ENCODE measurements at places on chromosomes 16 and 17.
A peak's percentile ranks its signal among the peaks of the same experiment; 100 is the strongest.

- no peak for DNase-seq
Measured at GRCh38 chr16:88570691-88571092, 489 bp downstream of the ZC3H18 start.

GRCh38 chr16:50887500-50888298 lies 145.8 kb downstream of the CYLD start:
- DNase-seq, result no peak

DNA sequence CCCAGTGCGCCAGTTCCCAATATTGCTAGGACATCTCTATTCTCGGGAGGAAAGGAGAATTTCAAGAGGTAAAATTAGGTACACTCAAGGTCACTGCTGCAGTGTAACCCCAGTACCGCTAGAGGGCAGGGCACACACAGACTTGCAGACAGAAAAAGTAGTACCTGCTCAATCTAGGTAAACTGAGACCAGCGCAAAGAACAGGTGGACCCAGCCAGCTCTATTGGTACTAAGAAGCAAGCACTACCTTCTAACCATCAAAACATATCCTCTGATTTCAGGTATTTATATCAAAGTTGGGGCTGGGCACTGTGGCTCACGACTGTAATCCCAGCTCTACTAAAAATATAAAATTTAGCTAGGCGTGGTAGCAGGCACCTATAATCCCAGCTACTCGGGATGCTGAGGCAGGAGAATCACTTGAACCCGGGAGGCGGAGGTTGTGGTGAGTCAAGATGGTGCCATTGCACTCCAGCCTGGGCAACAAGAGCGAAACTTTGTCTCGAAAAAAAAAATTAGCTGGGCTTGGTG lies 3.6 kb upstream of the WDR81 start:
- peak; percentile 75 for DNase-seq

DNA sequence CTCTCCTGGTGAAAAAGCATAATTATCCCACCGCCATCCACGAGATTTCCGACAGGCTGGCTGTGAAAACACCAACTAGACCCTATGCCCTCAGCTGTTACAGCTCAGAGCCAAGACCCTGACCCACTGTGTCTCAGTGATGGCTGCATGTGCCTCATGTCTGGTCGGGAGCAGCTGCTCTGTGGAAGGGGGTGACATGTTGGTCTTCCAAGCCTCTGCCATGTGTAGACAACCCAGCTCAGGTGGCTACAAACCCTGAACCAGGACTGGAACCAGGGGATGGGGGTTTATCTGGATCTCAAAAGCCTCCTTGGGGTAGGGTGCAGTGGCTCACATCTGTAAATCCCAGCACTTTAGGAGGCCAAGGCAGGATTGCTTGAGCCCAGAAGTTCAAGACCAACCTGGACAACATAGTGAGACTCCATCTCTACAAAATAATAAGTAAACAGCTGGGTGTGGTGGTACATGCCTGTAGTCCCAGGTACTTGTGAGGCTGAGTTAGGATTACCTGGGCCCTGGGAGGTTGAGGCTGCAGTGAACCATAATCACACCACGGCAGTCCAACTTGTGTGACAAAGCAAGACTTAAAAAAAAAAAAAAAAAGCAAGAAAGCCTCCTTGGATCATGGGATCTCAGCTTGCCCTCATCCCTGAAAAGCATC lies 220.3 kb downstream of the CPPED1 start:
- no peak for DNase-seq

DNA sequence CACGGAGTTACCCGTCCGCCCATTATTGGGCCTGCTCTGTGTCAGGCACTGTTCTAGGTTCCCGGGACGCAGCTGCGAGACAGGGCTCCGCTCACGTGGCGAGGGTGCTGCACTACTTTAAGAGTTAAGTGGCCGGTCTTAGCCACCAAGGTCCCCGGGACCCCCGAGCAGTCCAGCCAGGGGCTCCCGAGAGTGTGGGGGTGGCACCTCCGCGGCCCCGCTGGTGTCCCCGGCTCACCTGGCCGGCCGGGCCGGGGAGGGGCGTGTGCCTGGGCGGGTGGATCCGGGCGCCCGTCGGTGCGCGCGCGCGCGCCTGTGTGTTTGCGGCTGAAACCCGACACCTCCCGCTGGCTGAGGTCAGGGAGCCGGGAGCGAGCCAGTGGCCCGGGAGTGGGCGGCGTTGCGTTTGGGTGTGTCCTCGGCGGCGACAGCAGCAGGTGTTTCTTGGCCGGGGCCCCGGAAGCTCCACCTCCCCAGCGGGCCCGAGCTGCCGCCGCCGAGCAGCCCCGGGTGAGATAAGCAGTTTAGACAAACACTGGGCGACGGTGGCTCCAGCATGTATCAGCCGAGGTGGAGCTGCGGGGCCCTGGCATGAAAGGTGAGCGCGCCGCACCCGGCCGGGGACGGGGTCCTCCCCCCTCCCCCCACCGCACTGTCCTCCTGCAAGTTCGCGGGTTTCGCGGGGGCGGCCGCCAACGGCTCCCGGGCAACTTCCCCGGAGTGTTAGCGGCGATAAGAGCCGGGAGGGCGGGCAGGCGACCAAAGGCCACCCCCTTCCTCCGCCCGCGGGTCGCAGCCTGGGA lies at the start of gene GSE1:
TSS of gene GSE1 (plus strand) at position 522 of the 803 bp plus-strand sequence. CDS start at position 592, 70 bp downstream.
- DNase-seq, result peak; percentile 94

Measured in foreskin fibroblast (primary cell).